ENCODE measurements at places on chromosomes 12 and 14.

DNA sequence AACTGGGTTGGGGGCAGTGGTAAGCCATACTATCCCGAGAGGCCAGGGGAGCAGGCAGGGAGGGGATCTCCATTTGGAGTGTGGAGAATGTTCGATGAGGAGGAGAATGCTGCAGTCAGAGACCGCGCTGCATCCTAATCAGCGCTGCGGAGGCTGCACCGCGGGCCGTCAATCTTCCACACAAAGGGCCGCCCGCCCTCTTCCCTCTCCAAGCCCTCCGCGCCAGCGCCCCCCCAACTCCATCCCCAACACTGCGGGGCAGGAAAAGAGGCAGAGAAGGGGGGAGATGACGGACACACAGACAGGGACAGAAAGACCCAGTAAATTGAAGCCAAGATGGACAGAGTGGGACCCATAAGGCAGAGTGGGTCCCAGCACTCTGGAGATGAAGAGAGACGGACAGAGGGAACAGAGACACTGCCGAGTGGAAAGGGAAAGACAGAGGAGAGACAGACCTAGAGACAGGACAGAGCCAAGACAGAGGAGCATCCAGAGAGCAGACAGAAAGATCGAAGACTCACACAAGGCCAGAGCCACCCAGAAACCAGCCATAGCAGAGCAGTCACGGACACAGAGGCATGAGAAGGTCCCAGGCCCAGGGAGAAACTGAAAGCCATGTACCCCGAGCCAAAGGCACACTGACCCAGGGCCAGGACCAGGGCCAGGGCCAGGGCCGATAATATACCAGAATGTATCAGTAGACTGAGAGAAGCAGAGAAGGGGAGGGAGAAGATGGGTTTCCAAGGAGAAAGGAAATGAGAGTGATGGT is 3.5 kb downstream of the CISTR start:
- DNase-seq, result no peak

DNA sequence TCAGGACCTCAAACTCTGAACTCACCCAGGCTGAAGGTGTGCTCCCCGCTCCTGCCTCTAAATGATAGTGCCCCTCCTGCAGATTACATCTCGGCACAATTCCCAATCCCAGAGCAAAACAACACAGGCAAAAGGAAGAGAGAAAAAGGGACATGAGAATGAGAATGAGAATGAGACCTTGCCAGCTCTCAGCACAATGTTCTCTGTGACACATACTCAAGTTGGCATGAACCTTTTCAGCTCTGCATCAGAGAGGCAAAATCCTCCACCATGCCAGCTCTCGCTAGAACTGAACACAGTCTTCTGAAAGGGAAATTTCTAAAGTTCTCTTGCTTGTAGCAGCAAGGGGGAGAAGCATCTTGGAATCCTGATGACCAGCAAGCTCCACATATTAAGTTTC is 84.6 kb downstream of the KSR2 start:
- no peak for DNase-seq

DNA sequence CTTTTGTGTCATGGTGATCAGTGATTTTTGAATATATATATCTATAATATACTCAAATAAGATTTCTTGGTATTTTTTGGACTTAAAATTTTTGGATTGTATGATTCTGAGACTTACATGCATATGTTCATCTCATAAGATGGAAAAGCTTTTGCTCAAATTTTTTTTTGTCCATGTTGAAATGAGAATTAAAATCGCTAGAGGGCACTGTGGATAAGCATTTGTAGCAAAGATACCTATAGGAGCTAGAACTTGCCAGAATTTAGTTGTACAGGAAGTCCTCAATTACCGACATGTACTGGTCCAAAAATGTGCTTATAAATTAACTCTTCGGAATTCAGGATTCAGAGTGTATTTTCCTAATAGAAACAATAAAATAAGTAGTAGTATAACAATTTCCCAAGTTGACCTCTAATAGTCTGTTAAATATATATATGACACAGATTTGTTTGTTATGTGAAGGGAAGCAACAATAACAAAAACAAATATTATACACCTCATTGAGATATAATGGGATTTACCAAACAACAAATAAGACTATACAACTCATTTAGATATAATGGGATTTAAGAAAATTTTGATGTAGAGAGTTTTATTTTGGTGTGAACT is 179.6 kb downstream of the TMEM117 start:
- no peak for DNase-seq

DNA sequence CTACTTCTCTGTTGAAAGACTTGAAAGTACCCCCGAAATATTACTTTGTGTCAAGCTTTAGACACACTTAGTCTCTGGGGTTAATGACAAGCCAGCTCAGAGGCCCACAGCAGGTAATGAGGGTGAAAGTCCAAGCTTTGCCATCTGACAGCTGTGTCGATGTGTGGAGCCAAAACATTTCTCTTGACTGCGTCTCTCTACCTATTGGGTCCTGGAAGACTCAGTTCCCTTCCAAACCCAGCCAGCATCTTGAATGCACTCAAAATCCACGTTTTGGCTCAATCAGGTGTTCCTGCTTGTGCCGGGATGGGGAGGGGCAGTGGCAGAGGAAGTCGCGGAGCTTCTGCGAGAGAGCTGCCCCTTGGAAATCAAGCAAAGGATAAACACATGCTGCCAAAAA is 3.2 kb downstream of the PLXNC1 start:
- no peak for DNase-seq

- DNase-seq, result no peak
These were observed 16.3 kb downstream of the TSPAN8 start for GRCh38 chr12:71141378-71141926.

DNA sequence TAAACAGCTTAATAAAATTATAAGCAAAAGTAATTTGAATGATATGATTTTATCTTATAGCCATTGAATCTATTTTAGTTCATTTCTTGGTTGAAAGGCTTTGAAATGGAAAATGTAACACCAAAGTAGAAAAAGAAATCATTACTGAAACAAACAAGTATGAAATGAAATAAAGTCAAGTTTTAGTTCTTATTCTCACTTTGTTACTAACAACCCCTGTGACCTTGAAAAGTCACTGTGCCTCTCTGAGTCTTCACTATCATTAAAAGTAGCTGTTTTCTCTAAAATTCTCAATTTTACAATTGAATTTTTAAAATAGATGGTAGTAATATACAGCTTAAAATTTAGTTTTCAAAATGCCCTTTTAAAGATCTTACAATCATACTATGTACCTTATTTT is 32.4 kb upstream of the SLC17A8 start:
- DNase-seq, result no peak

DNA sequence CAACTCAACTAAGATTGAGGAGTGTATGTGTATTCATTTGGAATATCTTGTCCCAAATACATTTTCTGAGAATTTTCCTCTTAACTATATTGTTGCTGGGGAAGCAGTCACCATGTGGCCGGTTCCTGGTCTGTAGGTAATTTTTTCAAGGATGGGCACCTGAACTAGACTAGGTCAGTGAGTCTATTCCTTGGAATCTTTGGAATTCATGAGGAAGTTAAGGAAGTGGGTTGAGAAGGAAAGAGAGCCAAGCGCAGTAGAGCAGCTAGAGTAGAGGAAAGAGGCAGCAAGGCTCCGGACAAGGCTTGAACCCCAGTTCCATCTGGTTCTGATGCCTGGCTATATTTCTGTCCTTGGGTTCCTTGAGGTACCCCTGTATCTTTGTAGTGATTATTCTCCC is 183.7 kb downstream of the DACT1 start:
- no peak for DNase-seq

DNA sequence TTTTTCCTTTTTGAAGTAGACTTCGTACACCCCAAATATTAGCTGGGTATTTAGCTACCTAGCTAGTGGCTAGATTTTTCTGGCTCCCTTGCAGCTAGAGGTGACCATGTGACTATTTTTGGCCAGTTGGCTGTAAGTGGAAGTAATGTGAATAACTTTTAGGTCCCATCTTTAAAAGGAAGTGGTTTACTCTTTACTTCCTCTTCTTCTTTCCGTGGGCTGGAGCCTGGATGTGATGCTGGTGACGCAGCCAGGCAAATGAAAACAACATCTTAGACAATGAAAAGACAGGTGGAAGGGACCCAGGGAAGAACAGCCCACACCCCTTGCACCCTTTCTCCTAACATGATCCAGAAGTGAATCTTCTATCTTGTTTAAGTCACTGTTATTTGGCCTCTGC is 245.5 kb downstream of the ATP23 start:
- no peak for DNase-seq

DNA sequence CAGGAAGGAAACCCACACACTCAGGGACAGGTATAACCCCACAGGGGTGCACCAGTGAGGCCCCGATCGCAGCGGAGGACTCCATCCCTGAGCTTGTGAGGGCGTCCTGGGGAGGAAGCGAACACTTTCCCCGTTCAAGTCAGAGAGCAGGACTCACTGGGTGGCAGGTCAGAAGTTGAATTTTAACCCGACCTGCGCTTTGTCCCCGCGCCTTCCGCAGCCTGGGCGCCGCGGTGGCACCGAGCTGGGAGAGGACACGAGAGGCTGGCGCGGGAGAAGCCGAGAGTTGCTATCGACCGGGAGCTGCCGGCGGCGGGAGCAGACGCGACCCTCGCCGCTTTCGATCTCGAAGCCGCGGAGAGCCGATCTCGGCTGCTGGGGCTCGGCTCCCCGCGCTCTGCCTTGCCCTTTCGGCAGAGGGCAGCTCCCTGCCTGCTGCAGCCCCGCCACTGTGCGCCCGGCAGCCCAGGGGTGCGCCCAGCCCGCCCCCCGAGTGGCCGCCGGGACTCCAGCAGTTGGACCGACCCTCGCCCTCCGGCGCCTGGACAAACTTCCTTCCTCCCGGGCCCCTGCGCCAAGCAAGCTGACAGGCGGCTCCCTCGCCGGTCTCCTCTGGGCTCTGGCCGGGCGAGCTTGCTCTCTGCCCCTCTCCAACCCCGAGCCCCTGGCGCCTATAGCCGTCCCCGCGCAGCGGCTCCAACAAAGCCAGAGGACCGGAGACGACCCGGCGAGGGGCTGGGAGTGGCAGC is 918 bp downstream of the LIN7A start:
- no peak for DNase-seq

DNA sequence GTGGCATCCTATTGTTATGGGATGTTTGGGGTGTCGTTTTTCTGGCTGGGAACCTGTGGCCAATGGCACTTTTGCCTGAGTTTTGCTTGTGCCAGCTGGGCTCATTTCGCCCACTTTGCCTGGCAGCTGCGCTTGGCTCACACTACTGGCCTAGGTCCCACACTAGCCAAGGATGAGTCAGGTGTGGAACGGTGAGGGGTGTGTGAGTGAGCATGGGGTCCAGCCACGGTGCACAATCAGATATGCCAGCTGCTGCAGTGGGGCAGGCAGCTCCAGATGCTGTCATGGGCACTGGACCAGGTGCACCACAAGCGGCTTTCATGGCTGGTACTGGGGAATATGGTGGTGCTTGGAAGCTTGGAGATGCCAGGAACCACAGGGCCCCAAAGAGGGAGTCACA is 21.5 kb downstream of the TRHDE start:
- no peak for DNase-seq

DNA sequence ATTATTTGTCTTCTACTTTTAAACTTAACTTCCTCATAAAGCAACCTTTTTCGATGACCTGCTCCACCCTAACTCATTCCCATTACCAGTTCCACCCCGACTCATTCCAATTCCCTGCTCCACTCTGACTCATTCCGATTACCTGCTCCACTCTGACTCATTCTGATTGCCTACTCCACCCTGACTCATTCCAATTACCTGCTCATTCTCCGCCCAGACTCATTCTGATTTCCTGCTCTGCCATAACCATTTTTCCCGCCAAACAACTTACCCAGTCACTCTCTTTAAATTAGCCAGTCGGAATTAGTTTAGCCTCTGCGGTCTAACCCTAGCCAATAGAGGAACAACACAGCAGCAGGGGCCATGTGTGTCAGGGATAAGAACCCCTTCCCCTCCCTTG is 249.1 kb downstream of the DPY19L2 start:
- no peak for DNase-seq

DNA sequence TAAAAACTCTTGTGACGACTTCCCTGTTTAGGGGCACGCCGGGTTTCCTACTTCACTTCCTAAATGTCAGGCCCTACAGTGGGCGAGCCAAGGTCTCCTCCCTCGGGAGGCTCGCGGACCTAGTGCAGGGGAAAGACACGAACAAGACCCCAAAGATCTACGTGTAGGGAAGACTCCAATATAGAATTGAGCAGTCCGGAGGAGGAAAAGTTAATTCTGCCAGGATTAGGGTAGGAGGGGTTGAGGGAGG is 564 bp downstream of the ATXN3 start:
- DNase-seq, result no peak

- DNase-seq, result no peak
These were observed 65.4 kb upstream of the RFLNA start for GRCh38 chr12:124229520-124229919.

DNA sequence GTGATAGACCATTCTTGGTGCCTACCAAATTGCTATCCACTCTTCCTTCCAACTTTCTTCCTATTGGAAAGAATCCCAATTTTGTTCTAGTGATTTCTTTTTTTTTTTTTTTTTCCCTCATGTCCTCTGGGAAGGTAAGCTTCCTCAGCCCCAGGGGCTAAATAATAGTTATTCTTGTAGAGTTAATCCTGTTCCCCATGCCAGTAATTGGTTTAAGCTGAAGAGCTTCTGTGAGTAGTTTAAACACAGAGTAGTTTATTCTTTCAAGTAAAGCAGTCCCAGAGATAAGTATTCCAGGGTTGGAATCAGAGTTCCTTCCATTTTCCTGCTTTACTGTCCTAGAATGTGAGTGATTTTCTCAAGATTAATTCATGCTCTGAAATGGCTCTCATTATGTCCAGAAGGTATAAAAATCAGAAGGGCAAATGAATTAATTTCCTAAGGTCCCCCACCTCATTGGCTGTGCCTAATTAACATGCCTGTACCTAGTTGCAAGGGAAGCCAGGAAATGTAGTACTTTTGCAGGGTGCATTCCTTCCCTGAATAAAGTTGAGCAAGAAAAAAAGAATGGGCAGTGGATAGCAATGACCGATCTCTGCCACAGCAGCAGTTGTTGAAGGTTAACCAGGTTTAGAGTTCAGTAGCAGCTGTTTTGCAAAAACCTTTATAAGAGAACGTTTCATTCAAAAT is 97.8 kb downstream of the PLEKHA5 start:
- no peak for DNase-seq

- DNase-seq, result no peak
These were observed 20.1 kb upstream of the TBX3 start for GRCh38 chr12:114704096-114704495.

DNA sequence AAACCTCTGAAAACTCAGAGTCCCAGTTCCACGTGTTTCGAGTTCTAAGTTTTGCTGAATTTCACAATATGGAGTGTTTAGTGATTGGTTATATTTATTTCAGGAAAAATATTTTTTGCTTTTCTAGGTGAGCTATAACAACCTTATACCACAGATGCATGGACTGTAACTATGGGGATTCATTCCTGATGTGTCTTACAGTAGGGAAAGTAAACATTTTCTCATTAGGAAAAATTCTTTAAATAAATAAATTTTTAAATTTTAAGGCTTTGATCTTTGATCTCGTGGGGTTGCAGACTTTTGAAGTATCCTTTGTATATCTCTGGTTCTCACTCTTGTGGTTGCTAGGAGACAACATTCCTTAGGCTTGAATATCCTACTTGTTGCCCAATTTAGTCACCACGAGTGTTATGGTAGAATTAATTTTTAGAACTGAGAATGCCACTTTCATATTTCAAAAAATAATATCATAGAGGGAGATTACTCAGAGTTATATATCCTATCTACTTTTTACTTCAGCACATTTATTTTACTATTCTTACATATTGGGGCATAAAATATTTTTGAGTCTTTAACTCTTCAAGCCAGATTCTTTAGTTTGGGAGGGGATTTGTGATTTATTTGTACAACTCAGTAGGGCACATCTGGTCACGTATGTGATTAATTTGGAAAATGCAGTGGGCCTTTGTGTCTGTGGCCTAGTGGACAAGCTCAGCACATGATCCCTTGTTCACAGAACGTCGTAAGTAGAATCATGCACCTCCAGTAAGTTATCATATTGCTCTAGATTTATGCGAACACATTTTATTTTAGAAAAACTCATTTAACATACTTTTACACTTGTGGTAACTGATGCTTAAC is 224.0 kb downstream of the TTC6 start:
- no peak for DNase-seq

Data from stimulated activated CD4-positive, alpha-beta T cell treated with anti-CD3 and anti-CD28 coated beads, Interleukin-1b, Interleukin-23, amount 100 ng/mL, for 1 hour (primary cell).